ENCODE measurements at places on chromosomes 3 and 15.

DNA sequence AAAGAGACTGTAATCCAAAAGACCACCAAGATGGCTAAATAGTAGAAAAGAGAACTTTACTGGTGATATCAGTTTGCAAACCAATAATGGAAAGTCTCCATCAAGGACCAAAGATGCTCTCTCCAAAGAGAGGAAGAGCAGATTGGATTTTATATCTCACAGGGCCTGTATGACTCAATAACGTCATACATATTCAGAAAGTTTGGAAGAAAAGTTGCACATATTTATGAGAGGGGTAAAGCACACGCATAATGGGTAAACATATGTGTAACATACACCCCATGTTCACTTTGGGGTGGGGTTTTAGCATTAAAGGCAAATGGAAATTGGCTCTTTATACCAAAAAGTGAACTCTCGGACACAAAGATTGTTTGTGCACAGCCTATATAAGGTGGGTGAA, 274.5 kb upstream of the POU1F1 start:
- DNase-seq: no peak

DNA sequence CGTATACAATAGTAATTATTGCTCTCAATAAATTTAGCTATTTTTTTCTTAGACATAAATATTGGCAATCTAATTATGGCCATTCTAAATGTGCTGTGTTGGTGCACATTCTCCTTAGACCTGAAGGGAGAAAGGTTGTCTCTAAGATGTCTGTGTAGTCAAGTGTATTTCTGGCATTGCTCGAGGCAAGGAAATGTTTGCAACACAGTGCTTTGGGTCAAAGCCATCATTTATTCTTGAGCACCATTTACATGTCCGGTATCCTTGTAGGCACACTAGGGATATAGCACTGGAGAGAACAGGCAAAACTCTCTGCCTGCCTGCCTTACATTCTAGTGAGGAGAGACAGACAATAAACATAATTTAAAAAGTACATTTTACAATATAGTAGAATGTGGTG, 2.6 kb upstream of the PHLDB2 start:
- DNase-seq: no peak

DNA sequence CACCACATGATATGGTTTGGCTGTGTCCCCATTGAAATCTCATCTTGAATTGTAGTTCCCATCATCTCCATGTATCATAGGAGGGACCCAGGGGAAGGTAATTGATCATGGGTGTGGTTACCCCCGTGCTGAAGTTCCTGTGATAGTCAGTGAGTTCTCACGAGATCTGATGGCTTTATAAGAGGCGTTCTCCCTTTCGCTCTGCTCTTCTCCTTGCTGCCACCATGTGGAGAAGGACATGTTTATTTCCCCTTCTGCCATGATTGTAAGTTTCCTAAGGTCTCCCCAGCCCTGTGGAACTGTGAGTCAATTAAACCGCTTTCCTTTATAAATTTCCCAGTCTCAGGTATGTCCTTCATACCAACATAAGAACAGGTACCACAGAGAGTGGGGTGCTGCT, 21.9 kb downstream of the OSTN start:
- no peak for DNase-seq

- DNase-seq: no peak
Measured at GRCh38 chr3:179072100-179072438, 460 bp upstream of the ZMAT3 start.

DNA sequence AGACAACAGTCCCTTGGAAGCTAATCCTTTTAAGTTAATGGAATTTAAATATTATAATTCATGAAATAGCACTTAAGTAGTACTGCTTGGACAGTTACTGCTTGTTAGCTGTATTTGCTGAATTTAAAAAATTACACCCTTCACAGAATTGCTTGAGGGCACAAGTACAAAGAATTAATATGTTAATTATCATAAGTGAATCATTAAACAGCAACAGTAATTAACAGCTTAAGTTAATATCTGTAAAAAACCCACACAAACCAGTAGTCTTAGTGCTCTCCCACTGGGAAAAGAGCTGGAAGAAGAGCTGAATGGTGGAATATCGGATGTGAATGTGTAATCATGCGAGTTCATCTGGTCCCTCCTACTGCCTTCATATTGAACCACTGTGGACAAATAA, 232.0 kb downstream of the CD47 start:
- no peak for DNase-seq

- peak; percentile 31 for DNase-seq
Measured at GRCh38 chr3:22887664-22888291, 315.3 kb upstream of the UBE2E2 start.

GRCh38 chr3:63998852-63999754, 24.2 kb downstream of the PSMD6 start:
- DNase-seq: no peak

GRCh38 chr3:136350132-136350531, 100.0 kb downstream of the PCCB start:
- peak; percentile 79 for DNase-seq

GRCh38 chr3:56222866-56223265, 245.4 kb downstream of the ERC2 start:
- DNase-seq: no peak
